SW 1271 (cell line): ENCODE measurements at places on chromosomes 4 and X.

DNA sequence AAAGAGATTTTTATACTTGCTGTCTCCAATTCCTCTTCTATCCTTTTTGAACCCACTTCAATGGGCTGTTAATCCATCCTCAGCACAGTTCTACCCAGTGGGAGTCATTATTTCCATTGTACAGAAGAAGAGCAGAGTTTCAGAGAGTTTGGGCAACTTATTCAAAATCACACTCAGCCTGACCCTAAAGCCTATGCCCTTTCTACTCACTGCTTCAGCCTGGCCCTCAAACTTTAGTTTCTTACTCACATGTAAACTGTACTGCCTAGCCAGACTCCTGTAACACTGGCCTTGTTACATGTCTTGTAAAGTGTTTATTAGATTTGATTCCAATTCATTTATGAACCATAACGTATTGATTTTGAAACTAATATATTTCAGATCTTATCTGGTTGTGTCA is 25.1 kb upstream of the USO1 start:
- DNase-seq: no peak

DNA sequence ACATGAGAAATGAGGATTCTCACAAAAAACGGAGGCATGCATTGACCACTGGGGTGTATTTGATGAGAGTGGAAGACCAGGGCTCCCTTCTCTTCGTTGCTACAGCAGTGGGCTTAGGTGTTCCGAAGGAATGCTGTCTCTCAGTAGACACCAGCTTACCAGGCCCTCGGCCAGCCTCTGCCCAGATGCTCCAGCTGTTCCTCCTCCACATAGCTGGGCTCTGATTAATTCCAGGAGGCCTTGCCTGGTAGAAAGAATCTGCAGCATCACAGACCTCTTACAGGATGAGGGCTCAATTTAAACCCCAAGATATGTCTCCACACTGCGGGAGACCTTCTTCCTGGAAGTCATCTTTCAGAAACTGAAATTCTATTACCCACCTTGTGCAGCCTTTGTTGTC is 346.6 kb upstream of the TENM3 start:
- DNase-seq: no peak

DNA sequence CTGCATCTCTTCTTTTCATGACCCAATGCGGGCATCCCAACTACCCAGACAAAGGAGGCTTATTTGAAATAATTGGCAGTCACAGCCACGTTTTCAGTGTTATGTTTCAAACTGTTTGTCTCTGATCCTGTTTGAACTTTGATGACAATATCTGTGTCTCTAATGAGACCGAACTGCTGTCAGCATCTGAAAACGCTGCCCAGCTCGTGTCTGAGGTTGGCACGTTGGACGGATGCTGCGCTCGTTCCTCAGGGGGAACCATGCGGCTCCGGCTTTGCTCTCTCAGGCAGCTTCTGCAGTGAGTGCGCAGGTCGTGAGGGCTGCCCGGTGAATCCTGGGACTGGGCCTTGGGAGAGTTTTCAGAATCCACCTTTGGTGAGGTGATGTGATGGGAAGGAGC is 58.4 kb upstream of the SORBS2 start:
- DNase-seq: no peak

DNA sequence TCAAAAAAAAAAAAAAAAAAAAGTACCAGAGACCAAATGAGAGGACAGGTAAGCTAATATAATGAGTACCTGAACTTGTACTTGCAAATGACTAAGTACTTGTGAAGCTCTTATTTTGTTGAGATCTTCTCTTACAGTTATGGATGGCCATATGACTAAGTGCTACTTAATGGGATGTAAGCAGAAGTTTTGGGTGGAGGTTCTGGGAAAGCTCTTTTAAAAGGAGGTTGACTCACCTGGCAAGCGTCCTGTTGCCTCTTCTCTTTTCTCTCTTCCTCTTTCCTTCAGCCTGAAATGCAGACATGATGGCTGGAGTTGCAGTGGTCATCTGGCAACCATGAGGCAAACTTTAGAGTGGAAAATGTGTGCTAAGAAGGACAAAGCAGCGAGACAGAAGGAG is 36.9 kb upstream of the MED14 start:
- no peak for DNase-seq

DNA sequence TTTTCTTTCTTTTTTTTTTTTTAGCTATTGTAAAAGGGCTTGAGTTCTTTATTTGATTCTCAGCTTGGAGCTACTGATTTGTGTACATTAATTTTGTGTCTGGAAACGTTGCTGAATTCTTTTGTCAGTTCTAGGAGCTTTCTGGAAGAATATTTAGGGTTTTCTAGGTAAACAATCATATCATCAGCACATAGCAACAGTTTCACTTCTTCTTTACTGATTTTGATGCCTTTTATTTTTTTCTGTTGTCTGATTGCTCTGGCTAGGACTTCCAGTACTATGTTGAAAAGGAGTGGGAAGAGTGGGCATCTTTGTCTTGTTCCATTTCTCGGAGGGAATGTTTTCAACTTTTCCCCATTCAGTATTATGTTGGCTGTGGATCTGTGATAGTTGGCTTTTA is 292.2 kb downstream of the GABRG1 start:
- DNase-seq: no peak

GRCh38 chrX:9942086-9942485 is 25.1 kb upstream of the CLDN34 start:
- DNase-seq: no peak

GRCh38 chr4:154593868-154594267 is 3.3 kb upstream of the FGA start:
- no peak for DNase-seq
